ENCODE measurements at places on chromosomes 16 and 17.

- no peak for DNase-seq
These were observed 8.1 kb upstream of the CPSF4L start for GRCh38 chr17:73269791-73270190.

GRCh38 chr17:17766077-17766743 lies 70.6 kb downstream of the SREBF1 start:
- DNase-seq = no peak

- DNase-seq = no peak
These were observed 860 bp upstream of the DCAF7 start for GRCh38 chr17:63549289-63549945.

DNA sequence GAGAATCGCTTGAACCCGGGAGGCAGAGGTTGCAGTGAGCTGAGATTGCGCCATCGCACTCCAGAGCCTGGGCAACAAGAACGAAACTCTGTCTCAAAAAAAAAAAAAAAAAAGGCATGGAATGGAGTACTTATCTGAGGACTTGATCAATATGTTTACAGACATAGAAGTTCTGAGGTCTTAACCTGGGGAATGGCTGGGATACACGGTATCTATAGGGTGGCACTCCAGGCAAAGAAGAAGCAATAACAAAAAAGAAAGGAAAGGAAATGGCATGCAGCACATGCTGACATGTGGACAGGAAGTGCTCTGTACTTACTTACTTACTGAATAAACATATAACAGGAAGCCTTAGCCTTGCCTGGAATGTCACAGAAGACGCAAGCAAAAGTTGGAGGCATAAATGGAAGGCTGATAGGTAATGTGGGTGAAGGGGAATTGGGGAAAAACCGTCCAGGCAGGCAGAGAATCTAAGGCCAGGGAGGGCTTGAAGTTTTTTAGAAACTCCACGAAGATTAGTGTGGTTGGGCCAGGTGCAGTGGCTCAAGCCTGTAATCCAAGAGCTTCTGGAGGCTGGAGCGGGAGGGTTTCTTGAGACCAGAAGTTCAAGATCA lies 10.1 kb upstream of the SPOP start:
- DNase-seq = peak; percentile 58

- no peak for DNase-seq
These were observed 651.8 kb upstream of the GOT2 start for GRCh38 chr16:59385959-59386358.

GRCh38 chr17:21113716-21114115 lies 13.0 kb upstream of the DHRS7B start:
- DNase-seq = no peak

DNA sequence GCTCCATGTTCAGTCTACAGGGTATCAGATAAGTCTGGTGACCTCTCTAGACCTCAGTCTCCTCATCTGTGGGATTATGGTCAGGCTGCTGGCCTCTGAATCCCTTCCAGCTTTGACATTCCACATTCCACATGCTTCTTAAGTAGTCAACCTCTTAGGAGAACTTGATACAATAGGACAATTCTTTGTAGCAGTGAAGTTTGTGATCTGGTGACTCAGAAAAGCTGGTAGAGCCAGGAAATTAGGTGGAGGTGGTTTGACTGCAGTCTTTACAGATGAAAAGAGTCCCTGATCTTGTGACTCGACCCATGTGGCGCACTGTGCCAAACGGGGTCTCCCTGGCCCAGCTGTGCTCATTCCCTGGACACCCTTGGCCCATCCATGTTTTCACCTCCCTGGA lies 147.8 kb downstream of the NTN1 start:
- no peak for DNase-seq

DNA sequence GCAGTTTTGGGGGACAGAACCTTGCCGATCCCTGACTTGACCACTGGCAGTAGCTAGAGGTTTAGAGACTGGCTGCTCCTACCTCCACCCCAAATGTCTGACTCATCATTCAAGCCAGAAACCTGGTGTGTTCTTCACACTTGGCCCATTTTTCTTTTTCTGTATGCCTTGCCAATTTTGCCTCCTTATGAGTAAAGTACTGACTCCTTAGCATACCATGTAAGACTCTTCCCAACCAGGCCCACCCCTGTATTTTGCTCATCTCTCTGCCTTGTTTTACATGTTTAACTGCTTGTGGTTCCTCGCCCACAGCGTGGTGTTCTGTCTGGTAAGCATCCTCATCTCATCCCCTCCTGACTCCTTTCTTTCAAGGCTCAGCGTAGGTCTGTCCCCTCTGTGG lies 37.9 kb downstream of the NUP88 start:
- no peak for DNase-seq
